Dermis microvascular lymphatic vessel endothelial cell (primary cell): ENCODE measurements at places on chromosomes 16 and 17. TPM values are rescaled to one million over a fixed set of nuclear protein-coding genes. Genes with fewer than 3 reads are reported as not detected.
A peak's percentile ranks its signal among the peaks of the same experiment; 100 is the strongest.

TOP2A gene
- 27.7 and 65.5 TPM in 2 replicates for total RNA-seq

KCNH4 gene
- under 0.01 and 0.13 TPM in 2 replicates for total RNA-seq

- peak; percentile 17 for DNase-seq
These were observed 269.8 kb upstream of the MYOCD start for GRCh38 chr17:12395733-12396354.

DNA sequence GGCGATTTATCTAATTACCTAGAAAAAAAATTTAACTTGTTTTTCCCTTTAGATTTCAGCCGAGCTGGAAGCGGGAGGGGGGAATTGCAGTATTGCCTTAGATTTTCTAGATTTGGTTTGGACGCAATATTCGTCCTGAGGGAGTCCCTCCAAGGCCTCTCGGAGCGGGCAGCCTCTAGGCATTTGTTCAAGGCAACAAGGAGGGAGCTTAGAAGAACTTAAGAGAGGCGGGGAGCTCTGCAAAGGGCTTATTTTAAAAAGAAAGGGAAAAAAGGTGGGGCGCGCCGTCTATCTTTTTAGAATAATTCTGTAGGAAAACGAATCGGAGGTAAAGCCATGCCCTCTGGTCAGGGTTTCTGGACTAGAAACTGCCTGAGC is 407 bp upstream of the TMEM94 start:
- no peak for DNase-seq

DNA sequence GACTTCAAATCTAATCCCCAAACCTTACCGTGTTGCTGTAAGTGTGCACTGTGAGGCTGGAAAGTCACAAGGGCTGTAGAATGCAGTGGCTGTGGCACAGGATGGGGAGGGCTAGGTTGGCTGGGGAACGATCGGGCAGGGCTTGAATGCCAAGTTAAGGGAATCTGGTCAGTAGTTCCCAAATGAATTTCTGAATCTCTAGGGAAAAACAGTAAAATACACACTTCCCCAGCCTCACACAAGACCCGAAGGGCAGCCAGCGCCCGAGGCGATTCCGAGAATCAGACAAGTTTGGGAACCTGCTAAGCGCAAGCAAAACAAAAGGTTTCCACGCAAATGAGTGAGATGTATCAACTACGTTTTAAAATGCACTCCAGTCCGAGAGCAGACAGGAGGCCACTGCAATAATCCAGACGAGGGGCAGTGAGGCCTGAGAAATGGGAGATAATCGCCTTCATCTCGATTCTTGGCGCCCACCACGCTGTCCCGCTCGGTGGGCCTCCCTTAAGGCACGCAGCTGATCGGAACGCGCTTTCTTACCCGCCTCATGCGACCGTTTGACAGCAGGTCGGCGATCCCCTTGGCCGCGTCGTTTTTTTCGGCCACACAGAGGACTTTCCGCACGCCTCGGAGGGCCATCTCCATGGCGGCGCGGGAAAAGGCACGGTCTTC is 599 bp downstream of the TOP3A start:
- DNase-seq: peak; percentile 34

DNA sequence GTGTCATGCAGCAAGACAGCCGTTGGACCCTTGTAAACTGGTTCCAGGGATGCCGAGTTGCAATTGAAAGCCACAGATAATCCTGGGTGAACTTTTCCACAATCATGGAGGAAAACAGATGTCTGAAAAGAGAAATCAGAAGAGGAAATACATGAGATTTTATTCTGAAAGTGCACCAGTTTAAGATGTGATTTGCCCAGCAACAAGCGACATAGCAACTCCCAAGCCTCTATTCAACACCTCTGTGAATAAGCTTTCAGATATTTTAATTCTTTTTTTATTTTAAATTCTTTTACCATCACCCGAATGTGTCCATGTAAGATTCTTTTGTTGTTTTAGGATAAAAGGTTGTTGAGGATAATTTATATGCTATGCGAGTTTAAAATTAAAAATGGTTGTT is 46.0 kb downstream of the PKD1L3 start:
- DNase-seq: no peak

- DNase-seq: no peak
These were observed 211.3 kb downstream of the CA10 start for GRCh38 chr17:51947160-51947735.
